Sigmoid colon (tissue), 7 donors: ENCODE measurements at places on chromosomes 13 and 19. TPM values are rescaled to one million over a fixed set of nuclear protein-coding genes. Genes with fewer than 3 reads are reported as not detected.
A peak's percentile ranks its signal among the peaks of the same experiment; 100 is the strongest.

DNA sequence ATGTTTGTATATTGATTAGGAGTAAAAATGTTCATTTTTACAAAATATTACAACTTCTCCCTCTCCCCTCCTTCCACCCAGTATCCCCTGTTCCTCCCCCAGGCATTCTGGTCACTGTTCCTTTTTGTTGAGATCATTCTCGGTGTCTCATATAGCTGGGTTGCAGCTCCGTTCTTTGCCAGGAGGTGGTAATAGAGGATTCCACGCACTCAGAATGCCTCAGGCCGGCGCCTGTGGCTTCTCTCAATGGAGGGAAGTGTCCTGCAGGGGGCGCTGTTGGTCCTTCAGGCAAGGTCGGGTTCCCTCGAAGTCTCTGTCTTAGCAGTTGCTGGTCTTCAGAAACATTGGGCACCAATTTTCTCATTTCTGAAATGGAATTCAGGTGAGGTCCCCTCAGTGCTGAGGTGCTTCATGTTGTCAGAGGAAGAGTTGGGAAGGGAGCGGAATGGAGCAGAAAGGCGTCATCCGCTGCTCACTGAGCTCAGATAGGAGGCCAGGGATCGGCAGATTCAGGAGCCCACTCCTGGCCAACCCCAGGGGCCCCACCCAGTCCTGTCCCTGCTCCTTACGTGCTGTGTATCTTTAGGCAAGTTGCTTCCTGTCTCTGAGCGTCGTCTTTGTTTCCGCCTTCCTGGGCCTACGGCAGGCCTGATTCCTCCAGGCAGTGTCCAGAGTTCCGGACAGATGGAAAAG lies 10.3 kb upstream of the GARIN5A start:
- no peak for DNase-seq

DNA sequence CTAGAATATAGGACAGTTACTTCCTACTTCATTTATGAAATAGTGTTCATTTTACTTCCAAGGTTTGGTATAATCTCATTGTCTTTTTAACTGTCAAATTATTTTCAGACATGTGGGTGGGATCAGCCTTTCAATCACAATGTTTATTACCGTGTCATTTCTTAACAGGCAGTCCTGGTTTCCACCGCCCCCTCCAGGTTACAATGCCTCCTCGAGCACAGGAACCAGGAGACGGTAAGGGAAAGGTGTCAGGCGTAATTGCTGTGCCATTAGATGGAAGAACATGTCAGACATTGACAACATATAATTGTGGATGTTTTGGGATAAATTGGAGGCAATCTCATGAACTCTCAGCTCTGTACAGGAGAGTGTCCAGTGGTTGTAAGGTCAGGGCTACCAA lies 36.5 kb downstream of the SCEL start:
- DNase-seq: no peak

DNA sequence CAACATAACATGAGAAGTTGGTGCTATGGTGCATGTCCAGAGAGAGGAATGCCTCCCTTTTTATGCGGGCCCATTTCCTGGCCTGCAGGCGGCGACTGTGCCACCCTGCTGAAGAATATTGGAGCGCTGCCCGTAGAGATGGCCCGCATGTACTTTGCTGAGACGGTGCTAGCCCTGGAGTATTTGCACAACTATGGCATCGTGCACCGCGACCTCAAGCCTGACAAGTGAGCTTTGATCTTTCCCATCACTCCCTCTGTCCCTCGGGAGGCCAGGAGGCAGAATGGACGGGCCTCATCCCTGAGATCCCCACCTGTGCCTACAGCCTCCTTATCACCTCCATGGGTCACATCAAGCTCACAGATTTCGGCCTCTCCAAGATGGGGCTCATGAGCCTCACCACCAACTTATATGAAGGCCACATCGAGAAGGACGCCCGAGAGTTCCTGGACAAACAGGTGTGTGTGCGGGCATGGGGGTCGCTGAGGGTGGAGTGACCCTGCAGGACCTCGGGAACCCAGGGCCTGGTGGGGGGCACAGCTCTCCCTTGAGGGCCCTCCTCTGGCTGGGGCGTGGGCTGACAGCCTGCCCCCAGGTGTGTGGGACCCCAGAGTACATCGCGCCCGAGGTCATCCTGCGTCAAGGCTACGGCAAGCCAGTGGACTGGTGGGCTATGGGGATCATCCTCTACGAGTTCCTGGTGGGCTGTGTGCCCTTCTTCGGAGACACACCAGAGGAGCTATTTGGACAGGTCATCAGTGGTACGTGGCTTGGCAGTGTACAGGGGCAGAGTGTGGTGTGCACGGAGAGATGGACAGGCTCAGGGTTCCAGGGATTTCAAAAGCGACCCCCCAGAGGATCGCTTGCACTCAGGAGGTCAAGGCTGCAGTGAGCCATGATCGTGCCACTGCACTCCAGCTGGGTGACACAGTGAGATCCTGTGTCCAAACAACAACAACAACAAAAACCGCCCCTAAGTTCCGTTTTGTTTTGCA lies 16.2 kb downstream of the DNASE2 start:
- DNase-seq: no peak

DNA sequence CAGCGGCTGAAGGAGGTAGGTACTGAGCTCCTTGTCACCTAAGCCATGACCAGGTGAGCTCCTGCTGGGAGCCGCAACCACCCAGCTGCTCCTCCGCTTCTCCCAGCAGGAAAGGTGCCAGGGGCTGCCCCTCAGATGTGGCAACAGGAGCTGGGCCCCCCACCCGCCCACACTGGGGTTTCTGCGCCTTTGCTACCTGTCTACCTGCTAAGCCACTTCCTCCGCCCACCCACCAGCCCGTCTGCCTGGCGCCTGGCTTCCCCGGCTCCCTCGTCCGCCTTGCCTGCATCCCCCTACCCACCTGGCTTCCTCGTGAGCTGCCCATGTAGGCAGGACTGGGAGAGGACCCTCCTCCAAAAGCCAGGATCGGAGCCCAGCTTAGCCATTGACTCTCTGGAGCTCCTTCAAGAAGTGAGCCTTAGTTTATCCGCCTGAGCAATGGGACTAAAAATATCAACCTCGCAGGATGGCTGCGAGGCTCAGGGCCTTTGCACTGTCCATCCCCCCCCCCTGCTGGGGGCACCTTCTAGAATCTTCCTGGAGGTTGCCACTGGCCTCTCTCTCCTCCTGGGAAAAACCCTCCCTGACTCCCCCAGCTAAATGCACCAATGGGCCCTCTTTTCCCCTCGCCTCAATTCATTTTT lies 55.8 kb upstream of the KLF2 start:
- DNase-seq: no peak

DNA sequence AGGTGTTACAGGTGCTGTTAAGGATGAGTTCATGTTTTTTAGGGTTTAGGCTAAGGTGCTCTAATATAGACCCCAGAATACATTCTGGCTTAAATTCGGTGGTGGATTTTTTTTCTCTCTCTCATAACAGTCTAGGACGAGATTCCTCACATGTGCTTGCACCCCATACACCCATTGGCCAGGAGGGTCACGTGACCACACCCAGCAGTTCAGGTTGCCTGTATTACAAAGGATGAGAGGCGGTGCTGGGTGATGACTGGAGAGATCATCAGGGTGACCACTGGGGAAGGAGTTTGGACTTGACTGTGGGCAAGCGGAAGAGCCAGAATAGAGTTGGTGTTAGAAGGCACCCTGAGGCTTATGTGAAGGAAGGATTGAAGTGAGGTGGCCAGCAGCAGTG lies 27.7 kb downstream of the PPP2R1A start:
- no peak for DNase-seq

DNA sequence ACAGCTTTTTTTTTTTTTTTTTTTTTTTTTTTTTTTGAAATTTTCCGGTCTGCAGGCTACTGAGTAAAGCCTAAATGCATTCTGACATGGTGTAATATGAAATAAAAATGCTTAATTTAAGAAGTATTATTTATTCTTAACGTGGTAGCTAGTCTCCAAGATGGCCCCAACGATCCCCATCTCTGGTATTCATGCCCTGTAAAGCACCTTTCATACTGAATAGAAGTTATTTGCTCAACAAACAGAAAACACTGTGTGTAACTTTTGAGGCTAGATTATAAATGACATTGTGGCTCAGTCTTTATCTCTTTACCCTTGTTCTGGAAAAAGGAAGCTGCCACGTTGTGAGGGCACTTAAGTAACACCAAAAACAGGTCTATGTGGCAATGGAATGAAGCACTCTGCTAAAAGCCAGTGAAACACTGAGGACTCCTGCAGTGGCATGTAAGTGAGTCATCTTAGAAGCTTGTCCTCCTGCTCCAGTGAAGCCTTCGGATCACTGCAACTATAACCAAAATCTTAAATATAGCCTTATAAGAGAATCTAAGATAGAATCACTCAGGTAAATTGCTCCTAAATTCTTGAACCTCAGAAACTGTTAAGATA lies 128.7 kb downstream of the UGGT2 start:
- no peak for DNase-seq

GRCh38 chr13:27160657-27161295 lies 10.8 kb downstream of the USP12 start:
- DNase-seq: no peak

GRCh38 chr19:1172353-1173158 lies 1.5 kb downstream of the SBNO2 start:
- DNase-seq: peak; percentile 88

Gene ERICH4
- total RNA-seq: not detected

Gene ZNF816
- total RNA-seq: 4.6 TPM

Gene GPR12
- 0.14 TPM for total RNA-seq

Gene CD320
- 39.6 TPM for total RNA-seq

Gene PSG2
- not detected for total RNA-seq

Gene ZNF69
- total RNA-seq: 22.7 TPM

Gene LILRA1
- total RNA-seq: 0.66 TPM
